ENCODE measurements at places on chromosomes 5 and 9.

DNA sequence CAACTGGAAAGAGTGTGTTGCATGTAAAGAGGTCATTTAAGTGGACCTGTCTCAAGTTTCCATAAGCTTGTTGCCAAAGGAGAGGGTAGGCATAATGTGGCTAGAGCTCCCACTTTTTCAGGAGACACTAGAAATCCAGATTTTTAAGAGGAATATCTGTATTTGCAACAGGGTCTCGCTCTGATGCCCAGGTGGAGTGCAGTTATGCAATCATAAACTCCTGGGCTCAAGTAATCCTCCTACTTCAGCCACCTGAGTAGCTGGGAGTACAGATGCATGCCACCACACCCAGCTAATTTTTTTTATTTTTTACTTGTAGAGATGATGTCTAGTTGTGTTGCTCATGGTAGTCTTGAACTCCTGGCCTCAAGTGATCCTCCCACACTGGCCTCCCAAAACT, 183.5 kb downstream of the NIPBL start:
- DNase-seq, result no peak

DNA sequence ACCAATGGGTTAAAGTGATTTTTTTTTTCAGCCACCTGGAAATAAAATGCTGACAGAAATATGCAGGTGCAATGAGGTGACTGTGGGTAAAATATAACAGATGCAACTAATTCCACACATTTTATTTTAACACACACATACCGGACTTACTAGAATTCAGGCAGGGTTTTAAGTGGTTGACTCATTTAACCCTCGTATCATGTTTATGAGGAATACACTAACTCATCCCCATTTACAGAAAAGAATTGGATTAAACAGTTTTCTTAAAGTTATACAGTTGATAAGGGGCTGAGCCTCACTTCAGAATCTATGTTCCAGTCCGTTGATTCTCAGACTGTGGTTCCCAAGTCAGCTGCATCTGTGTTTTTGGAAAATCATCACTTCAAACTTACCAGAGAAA, 207.5 kb downstream of the CHSY3 start:
- no peak for DNase-seq

GRCh38 chr9:130866474-130866965, 30.1 kb downstream of the QRFP start:
- DNase-seq, result peak; percentile 67

GRCh38 chr9:112061152-112061740, 113.9 kb downstream of the SUSD1 start:
- DNase-seq, result peak; percentile 57

DNA sequence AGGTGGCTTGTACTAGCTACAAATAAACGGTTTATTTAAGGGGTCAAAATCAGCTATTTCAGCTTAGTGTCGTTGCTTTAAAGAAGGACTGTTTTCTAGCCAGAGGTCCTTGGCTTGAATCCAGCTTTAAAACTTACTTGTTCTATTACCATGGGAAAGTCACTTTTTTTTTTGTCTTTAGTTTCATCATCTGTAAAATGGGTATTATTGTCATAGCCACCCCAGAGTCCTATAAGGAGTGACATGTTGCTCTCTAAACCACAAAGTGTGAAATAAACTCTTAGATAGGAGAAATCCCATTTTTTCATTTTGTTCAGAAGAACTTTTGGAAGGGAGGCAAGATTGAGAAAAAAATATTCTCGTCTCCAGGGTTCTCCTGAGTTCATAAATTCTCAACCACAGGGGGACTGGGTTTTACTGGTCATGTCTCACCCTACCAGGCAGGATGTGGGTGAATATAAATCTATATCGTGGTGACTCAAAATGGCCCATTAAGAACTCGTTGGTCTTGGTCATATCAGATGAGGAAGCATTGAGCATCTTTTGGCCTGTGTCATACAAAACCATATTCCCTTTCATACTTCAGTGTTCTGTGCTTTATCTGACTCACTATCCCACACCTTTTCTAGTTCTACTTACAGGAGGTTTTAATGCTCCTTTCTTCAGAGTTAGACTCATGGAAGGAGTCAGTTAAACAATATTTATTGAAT, 202.7 kb upstream of the NR3C1 start:
- no peak for DNase-seq

DNA sequence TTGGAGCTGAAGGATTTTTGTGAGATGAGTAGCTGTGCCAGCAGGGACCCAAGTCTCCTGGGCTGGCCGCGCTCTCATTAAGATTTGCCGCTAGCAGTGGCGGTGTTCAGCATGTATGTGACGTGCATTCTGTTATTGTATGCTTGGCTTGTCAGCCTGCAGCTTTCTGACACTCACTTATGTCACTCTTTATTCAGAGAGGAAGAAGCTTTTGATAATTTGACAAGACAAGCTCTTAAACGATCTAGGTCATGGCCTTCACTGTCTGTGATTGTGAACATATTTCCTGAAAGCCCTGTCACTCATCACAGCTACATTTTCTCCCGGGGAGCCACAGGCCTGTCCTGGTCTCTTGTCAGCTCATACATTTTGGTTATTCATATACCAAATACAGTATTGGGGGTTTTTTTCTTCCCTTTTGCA, 98.2 kb upstream of the GRHPR start:
- DNase-seq, result peak; percentile 90

DNA sequence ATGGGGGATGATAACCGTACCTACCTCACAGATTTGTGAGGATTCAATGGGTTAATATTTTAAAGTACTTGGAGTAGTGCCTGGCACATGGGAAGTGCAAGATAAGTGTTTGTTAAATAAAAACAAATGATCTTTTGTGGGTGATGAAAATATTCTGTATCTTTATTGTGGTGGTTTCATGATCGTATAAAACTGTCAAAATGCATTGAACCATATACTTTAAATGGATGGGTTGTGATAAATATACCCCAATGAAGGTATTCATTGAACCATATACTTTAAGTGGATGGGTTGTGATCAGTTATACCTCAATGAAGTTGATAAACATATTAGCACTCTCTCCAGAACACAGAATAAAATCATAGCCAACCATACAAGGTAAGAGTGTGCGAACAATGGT, 234.5 kb downstream of the CRB2 start:
- no peak for DNase-seq

DNA sequence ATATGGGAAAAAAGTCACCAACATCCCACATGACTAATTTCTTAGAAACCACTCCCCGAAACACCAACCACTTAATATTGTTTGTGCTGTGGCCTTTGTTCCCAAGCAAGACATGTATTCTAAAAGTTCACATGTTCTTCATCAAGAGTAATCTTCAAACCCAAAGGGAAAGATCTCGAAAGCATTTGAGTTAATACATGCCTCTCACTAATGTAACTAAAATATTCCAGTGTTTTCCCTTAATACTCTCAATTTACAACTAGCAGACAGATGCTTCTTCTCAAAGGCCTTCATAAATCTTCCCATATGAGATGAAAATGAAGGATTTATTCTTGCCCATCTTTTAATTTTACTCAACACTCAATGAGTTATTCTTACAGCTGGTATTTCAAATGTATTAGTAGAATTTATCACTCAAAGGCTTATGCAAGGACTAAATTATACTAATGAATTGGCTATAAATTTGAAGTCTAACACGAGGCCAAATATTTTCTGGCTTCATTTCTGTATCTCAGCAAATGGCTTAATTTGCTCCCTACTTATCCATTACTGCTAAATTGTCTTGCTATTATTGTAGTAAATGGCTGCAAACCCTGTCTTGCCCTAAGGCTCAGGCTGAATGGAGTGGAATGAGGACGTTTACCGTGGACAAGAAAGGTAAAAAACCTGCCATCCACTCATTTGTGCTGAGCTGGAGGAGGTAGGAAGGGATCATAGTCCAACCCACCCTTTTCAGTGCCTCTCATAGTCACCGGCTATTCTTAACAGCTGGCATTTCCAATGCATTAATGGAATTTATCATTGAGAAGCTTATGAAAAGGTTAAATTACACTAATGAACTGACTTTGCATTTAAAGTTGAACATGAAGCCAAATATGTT, 474.4 kb downstream of the RASEF start:
- no peak for DNase-seq

DNA sequence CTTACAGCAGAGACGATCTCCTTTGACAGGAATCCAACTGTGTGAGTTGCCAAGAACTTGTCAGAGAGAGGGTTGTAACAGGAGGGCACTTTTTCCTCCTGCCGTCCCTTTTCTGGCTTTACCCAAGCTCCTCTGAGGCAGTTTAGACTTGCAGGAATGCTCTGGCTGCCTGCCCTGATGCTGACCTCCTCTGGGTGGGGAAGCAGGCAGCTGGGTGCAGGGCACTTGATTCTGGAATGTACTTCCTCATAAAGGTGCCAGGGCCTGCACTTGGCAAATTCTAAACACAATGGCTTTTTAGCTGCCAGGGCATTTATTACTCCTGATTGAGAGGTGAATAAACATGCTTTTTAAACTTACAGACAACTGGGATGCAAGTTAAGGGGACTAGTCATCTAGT, 190.4 kb downstream of the EPB41L4A start:
- no peak for DNase-seq

- DNase-seq, result no peak
These were observed 129.7 kb upstream of the CHD1 start for GRCh38 chr5:99058466-99058865.

- DNase-seq, result no peak
These were observed 582.2 kb downstream of the KIF4B start for GRCh38 chr5:155595791-155596190.

GRCh38 chr9:70413464-70413798, 1.0 kb downstream of the KLF9 start:
- no peak for DNase-seq

Data from B cell (primary cell).